Stimulated activated effector memory CD8-positive, alpha-beta T cell treated with anti-CD3 and anti-CD28 coated beads, Interleukin-12 subunit alpha, Interleukin-12 subunit beta, amount 100 ng/mL, for 72 hours (primary cell): ENCODE measurements at places on chromosomes 7 and 10.

GRCh38 chr10:48554246-48554645 lies 50.6 kb downstream of the ARHGAP22 start:
- no peak for DNase-seq

DNA sequence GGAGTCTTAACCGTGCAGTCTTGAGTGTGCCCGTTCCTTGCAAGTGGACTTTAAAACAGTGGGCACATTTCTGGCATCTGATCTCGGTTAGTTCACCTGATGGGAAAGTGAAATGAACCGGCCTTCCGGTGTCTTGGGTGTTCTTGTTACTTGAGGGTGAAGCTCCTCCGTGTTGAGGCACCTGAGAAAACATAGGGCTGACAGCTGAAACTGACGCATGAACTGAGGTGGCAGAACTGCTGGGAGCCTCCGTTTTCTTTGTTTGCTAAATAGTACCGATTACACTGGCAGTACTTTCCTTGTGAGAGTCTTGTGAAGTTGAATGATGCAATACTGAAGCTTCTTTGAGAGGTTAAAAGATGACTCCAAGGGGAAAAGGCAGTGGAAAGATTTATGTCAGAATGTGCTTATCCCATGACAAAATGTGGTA lies 62.8 kb upstream of the SAMD8 start:
- DNase-seq, result no peak

DNA sequence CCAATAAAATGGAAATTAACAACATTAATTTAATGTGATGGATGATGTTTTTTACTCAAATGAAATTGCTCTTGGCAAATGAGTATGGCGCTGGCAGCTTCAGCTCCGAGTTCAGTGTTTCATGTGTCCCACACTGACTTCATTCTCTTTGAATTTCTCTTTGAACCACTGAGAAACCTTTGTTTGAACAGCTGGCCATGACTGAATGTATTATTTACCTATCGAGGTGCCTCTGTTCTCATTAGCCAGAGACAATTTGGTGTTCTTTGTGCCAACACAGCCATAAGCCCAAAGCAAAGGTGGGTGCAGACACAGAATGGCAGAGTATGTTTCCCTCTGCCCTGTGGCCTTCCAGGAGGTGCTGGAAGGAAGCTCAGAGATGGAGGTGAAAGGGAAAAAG lies 42.1 kb downstream of the TMEM178B start:
- no peak for DNase-seq

DNA sequence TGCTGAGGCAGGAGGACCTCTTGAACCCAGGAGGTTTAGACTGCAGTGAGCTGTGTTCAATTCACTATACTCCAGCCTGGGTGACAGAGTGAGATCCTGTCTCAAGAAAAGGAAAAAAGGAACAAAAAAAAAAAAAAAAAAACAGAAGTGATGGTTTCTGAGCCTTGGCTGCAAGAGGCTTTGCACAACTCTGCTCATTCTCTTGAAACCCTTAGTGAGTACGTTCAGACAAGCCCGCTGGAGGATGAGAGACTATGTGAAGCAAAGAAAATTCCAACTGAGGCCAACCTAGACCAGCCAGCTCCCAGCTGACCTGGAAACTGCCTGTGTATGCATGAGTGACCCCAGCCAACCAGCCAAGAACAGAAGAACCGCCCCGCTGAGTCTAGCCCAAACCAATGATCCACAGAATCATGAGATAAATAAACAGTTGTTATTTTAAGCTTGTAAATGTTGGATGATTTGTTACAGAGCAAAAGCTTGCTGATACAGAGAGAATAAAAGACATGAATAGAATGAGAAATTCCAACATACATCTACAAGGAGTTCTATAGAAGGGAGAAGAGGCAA lies 50.6 kb upstream of the FZD9 start:
- no peak for DNase-seq

DNA sequence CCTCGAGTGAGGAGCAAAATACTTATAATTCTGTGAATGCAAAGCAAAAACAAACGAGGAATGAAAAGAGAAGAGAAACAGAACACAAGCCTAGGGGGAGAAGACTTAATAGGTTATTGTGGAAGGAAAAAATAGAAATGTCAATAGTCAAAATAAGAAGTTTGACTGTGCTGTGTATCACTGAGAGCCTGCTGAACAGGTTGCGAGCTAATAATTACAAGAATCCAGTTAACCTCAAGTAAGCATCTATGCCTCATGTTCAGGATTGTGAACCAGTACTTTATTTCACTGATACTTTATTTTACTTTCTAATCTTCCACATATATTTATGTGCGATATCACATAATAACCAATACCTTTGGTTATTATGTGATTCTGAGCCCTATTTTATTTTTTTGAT lies 316.7 kb downstream of the OTUD1 start:
- DNase-seq, result no peak

DNA sequence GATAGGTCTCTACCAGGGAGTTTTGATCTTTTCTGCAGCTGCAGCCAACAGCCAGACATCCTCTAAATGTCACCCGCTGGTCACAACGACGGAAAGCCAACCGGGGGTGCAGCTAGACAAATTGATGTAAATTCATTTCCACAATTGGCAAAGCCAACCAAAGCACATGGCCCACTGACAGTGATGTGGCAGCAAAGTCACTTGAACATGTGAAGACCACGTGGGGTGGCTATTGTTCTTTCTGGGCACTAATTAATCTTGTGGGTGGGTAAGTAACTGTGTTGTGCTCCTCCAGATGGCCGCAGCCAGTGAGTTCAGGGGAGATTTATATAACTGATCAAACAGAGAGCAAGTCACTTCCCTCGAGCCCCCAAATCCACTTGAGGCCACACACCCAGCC lies 354.1 kb downstream of the ANKRD30A start:
- no peak for DNase-seq

- DNase-seq, result no peak
Measured at GRCh38 chr7:22805227-22805626, 17.4 kb downstream of the TOMM7 start.

GRCh38 chr7:42262964-42263363 lies 26.0 kb upstream of the GLI3 start:
- DNase-seq, result no peak

DNA sequence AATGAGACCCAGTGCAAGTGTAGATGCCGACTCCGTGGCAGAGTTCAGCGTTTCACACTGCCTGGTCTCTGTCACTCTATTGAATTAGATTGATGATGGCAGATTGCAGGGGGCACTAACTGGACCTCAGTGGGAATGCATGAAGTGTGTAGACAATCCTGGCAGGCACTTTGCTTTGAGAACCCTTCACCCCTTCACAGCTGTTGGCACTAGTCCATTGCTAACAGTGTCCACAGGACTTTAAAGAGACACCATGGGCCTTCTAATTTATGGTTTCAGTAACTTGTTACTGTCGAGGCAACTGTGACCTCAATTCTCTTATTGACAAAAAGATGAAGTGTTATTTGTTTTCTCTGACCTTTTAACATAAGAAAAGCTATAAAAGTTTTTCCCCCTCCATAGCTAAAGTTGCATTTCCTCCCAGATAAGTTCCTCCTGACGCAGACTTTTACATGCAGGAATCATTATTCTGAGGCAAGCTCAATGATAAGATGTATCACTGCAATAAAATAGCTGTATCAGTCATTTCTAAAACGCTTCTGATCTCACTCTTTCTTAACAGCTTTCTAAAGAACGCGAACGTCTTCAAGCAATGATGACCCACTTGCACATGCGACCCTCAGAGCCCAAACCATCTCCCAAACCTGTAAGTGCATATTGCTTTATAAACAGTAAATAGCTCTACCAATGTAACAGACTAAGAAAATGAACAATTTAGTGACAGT lies 238.9 kb downstream of the FOXP2 start:
- no peak for DNase-seq

DNA sequence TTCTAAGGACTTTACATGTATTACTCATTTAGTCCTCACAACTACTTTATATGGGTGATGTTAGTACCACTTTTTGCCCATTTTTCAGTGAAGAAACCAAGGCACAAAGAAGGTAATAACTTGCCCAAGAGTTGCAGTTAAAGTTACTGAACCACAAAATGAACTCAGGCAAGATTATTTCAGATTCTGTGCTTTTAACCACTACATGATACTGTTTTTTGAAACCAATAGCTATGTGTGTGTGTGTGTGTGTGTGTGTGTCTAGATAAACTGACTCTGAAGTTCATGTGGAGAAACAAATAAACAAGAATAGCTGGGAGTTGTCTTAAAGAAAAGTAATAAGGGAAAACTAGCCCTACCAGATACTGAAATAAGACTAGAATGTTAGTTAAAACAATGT lies 60.8 kb upstream of the OIT3 start:
- DNase-seq, result no peak

DNA sequence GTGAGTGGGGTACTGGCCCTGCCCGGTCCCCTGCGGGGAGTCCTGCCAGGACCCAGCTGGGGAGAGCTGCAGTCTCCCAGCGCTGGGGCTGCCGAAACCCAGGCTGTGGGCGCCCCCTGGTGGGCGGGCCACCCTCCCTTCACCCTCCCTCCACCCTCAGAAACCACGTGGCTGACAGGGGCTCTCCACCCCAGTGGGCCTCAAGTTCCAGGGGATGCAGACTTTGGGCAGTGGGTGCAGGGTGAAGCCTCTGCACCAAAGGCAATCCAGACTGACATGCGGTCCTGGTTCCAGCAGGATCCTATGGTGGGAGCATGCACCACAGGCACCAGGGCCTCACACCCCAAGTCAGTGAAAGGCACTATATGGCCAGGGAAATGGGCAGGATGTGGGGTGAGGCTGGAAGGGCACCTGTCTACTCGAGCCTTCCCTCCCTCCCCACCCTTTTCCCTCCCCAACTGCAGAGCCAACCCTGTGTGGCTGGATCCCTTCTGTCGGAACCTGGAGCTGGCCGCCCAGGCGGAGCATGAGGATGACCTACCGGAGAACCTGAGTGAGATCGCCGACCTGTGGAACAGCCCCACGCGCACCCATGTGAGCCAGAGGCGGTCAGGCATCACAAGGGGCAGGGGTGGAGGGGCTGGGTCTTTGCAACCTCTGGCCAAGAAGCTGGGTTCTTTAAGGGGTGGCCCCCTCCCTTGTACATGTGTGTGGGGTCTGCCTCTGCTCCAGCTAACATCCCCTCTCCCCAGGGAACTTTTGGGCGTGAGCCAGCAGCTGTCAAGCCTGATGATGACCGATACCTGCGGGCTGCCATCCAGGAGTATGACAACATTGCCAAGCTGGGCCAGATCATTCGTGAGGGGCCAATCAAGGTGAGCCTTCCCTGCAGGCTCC lies 38.8 kb downstream of the PSAP start:
- DNase-seq, result peak; percentile 79

DNA sequence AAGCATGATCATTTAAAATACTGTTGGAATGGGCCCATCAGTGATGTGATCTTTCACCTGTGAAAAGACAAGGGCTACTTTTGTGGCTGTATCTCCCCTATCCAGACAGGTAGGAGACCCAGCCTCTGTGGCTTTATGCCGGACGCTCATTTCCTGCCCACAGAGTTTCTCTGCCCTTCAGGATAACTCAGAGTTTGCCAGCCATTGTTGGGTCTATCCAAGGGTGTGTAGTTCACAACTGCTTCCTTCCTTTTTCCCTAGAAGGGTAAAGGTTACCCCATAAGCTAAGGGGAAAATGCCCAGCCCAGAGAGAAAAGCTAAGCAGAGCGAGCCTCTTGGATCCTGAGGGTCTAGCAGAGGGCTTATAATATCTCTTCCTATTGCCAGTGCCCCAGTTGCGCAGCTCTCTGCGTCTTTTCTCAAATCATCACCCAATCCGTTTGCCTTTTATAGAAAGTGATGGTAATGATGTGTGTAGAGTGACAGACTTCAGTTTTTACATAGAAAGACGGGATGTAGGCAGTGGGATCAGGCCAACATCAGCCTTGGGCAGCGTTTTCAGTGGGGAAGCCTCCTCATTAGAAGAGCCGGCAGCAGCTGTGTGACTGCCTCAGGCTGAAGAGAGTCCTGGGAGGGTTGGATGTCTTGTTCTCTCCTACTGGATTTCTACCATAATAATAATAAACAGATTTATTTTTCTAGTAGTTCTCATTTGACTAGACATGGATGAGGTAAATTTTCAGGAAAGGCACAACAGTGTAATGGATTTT lies 80.5 kb downstream of the MET start:
- DNase-seq, result no peak
